ENCODE measurements at places on chromosomes 6 and 20.

GRCh38 chr6:170190046-170190445, 100.8 kb downstream of the DLL1 start:
- no peak for DNase-seq

DNA sequence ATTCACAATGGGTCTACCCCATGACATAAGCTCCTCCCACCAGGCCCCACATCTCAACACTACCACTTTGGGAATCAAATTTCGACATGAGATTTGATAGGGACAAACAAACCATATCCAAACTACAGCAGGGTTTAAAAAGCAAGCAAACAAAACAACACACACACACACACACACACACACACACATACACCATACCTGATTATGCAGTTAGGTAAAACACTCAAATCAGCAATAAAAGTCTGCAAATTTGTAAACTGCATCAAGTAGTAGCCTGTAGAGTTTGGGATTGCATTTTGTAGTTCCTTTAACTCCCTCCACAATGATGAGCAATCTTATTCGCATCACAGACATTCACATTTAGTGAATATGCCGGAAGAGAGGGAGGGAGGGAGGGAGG, 32.6 kb upstream of the TNFAIP3 start:
- DNase-seq: no peak

DNA sequence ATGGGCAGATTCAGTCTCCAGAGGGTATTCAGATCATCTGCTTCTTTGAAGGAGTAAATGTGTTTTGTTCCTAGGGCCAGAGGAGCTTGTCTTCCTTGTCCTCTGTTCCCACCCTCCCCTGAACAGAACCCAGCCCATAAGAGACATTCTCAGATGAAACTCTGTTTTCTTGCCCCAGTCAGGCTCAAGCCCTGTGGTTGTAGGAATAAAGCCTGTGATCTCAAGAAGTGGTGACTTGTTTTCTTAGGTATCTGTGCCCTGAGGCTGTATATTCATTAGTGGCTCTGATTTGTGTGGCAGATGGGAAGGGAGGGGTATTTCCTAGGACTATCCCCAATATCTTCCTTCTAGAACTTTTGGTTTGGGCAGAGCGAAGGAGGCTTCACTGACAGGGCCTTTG, 27.9 kb downstream of the GSS start:
- no peak for DNase-seq

GRCh38 chr6:42960243-42961019, at the start of gene GNMT:
Gene GNMT, plus strand, starts transcription at chr6:42960754. Its CDS starts 14 bp downstream, at chr6:42960768.
- DNase-seq: no peak

DNA sequence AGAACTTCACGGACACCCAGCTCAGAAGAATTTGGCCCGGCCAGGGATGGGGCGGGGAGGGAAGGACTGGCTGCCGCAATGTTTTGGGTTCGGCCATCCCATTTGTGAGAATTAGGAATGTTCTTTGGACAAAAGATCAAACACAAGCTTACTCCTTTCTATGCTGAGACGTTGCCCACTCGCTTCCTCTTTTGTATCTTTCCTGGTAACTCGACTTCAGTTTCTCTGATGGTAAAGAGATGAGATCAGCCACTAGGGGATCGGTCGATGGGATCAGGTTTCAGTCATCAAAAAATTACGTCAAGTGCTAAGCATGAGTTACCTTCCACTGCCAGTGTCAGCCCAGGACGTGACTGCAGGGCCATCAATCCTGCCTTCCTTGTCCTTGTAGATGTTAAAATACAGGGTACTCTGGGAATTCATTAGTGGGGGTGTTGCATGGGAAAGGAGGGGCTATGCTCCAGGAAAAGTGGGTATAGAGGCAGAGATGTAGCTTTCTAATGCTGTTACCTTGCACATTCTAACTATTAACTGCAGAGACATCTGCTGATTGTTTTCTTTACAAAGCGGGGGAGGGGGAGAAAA, 190.2 kb downstream of the TSHZ2 start:
- DNase-seq: no peak

DNA sequence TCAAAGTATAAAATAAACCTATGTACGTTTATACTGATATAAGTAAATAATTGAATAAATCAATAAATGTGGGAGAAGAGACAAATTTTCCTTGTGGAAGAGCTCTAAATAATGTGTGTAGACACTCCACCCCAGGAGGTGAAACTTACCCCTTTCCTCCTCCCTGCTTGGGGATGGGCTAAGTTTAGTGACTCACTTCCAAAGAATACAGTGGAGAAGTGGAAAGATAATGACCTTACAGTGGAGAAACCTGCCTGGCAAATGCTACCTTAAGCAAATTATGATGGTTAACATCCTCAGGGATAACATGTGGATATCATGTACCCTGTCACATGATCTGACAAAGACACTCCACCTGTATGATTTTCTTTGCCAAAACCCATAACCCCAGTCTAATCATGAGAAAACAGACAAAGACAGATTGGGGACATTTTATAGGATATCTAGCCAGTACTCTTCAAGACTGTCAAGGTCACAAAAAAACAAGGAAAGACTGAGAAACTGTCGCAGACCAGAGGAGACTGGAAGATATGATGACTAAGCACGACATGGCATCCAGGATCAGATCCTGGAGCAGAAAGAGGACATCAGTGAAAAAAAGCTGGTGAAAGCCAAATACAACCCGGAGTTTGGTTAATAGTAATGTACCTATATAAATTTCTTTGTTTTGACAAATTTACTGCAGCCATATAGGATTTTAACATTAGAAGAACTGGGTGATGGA, 195.5 kb upstream of the PRDM1 start:
- DNase-seq: no peak

GRCh38 chr6:3230900-3231246, 3.4 kb upstream of the TUBB2B start:
- DNase-seq: no peak

DNA sequence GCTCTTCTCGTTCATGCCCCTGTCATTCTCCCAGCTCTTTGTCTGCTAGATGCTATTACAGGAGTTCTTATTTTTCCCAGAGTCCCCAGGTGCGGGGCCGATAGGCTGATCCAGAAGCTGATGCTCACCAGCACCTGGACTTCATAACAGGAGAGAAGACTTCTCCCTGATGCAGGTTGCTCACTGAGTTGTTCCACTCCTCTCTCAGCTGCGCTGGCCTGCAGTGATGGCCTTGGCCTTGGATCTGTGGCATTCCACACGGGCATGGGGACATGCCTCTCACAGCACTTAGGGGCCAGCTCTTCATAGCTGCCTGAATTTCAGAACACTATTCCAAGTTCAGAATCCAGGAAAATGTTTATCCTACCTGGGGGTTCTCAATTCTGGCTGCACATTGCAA, 7.1 kb upstream of the TXNDC5 start:
- DNase-seq: no peak

DNA sequence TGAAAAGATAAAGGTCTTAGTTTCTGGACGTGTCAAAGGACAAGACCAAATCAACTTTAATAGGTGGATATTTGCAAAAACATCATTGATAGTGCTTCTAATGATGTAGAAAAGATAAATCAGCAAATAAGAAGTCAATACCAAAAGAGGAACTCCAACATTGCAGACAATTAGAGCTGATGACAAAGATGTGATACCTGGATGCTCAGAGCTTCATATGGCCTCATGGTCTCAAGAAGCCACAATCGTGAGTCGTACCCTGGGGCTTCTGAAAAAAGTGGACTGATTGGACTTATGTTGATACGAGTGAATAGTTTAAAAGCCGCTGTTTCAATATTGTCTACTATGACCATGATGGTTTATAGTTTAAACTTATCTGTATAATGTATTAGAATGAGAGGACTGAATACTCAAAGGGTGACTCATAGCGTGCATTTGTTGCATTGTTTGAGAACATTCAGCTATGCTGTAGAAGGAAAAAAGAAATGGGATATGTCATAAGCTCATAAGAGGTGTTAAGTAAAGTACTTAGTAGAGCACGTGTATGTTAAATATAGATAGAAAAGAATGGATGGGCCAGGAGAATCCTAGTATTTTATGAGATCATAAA, 54.6 kb upstream of the RIPOR2 start:
- no peak for DNase-seq

DNA sequence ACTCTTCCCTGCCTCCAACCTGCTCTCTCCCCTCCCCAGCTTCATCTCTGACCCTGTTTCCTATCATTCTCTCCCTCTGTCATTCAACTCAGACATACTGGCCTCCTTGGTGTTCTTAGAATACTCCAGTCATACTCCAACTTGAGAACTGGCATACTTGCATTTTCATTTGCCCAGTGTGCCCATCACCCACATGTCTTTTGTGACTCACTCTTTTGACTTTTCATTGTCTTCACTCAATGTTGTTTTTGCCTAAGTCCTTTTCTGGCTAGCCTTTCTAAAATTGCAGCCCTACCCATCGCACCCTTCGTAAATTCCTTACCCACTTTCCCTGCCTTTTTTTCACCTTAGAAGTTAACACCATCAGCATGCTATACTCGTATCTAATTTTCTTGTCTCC, 77.0 kb upstream of the CD2AP start:
- no peak for DNase-seq

DNA sequence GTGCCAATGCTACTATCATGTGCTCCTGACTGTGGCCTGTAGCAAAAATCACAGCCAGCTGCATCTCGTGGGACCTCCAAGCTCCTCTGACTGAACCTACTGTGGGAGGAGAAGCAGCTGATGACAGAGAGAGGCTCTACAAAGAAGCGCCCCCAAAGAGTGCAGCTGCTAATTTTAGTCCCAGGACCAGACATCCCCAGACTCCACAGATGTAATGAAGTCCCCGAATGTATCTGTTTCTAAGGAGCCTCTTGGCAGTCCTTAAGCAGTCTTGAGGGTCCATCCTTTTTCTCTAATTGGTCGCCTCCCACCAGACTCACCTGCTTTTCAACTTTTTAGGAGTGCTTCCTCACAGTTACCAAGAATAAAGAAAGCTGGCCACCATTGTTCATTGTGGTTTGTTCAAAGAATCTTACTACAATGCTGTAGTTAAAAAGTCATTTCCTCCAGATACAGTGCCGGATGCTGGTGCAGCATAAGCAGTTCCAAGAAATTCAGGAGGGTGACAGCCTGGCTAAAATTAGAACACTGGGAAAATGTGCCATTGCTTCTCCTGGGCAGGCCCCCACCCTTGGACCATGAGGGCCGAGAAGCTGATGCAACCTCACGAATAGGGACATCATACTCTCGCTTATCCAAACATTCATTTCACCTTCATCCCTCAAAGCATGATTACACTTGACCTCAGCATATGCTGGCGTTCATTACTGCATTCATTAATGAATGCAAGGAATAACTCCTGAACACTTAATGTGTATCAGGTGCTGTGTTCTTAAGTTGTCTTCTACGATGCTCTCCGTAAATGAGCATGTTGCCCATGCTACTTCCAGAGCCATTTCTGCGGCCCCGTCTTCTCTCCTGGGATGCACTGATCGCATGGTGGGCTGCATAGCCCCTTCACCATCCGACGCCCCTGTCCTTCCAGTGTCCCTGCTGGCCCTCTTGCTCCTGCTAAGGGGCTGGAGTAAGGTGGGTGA, 66.4 kb downstream of the LY86 start:
- no peak for DNase-seq

DNA sequence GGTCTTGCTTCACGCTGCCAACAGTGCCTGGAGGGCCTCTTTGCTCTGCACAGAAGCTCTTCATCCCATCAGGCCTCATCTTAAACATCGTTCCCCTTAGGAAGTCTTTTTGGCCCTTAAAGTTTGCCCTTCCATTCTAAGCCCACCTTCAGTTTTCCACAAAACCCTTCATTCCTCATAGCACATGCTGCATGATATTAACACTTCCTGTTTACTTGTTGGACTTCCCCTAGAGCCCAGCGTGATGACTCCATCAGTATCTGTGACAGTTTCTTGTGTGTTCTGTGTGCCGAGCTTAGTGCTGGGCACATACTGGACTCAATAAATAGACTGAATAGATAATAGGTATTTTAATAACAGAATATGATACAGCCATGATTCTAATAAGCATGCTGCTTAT, 2.2 kb downstream of the NT5DC1 start:
- no peak for DNase-seq

DNA sequence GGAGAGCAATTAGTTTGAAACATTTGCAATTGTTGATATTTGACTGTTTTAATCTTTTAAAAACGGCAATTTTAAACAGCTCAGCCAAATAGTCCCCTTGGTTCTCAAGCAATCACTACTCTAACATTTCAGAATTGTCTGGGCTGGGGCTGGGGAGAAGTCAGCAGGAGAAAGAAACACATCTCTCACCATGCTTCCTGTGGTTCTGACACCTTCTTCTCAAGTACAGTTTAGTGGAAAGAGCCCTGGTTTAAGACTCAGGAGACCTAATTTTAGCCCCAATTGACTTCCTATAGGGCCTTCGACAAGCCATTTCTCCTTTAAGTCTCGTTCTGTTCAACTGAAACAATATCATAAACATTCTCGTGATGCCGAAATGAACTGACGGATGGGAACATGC, 168.4 kb upstream of the CDYL start:
- no peak for DNase-seq

DNA sequence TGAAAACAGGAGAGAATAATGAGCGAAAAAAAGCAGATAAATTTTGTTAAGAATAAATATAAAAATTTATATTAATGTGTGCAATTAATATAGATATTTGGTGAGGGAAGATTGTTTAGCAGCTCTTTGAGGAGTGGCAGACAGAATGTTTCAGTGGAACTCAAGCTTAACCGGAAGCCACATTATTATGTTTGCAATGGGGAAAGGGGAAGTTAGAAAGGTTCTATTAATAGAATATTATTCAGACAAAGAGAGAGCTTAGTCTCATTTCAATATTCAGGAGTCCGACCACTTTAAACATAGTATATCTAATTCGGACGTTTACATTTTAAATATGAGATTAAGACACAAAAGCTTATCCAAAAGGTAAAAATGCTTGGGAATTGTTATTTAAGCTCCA, 81.6 kb upstream of the KHDRBS2 start:
- no peak for DNase-seq

GRCh38 chr6:21772884-21773575, 179.5 kb downstream of the SOX4 start:
- DNase-seq: no peak

- no peak for DNase-seq
Observed at GRCh38 chr6:157763129-157763903, 59.7 kb upstream of the SNX9 start.

DNA sequence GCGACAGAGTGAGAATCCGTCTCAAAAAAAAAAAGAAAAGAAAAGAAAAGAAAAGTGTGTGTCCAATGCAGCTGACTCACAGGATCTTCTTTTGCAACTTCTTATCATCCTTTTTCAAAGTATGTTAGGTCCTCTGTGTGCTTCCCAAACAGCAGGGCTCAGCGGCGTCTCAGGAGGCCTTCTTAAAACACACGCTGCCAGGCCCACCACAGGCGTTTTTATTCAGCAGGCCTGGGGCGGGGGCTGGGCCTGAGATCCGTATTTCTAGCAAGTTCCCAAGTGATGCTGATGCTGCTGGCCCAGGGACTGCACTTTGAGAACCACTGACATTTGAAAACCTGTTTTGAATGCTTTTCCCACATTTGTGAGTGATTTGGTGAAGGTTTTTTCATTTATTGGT, 57.1 kb downstream of the PSMG4 start:
- no peak for DNase-seq

GRCh38 chr20:38589967-38590675, 9.1 kb downstream of the ADIG start:
- DNase-seq: no peak

- no peak for DNase-seq
Observed at GRCh38 chr6:37916675-37917074, 97.1 kb downstream of the ZFAND3 start.

- DNase-seq: no peak
Observed at GRCh38 chr6:13357551-13358075, 29.3 kb upstream of the TBC1D7 start.

All from frontal cortex (tissue), 4 donors.